Glutamatergic neuron (in vitro differentiated cells): ENCODE measurements at places on chromosomes 1 and 21.

DNA sequence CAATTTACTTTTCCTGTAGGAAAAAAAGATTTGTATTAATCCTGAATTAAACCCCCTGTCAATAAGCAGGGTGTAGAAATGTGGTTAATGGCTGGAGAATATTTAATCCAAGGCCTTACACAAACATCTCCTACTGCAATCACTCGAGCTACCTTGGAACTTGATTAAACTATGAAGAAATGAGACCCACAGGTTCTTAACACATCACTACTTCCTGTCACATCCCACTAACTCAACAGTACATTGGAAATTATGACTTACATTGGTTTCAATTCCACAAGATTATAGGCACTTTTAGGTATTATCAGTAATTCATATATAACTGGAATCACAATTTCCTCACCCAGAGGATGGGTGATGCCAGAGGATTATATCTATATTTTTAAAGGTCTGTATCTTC lies 480.3 kb downstream of the MRPL39 start:
- no peak for DNase-seq

DNA sequence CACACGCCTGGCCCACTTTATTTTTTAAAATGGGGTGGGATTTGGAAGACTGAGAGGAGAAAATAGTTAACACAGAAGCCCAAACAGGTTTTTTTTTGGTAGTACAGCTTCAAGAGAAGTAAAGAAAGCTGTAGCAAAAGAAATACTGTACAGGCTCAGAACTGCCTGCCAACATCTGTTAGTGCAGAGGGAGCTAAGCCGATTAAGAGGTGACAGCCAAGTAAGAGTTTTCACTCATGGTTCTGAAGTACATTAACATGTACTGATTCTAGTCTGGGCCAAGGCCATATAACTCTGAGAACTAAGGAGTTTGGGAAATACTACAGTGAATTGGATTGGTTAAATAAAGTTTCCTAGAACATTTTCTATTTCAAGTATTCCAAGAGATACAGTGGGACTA lies 51.6 kb downstream of the EIF2B3 start:
- DNase-seq: no peak

DNA sequence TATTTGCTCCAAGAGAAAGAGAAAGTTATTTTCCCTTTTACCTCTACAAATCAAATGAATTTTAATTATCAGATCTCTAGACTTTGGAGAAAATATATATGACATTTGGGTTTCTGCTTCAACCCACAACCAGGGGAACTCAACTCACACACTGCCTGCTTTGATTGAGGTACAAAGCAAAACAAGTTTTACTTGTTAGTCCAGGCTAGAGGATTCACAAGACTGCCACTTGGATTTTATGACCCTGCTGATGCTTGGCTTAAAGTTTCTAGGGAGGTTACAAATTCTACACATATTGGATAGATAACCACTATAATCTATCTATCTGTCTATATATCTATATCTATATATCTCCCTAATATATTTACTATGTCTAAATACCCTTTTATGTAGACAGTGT lies 467.3 kb upstream of the RGS18 start:
- no peak for DNase-seq

GRCh38 chr1:108814343-108815125 lies 42.4 kb downstream of the AKNAD1 start:
- DNase-seq: no peak

DNA sequence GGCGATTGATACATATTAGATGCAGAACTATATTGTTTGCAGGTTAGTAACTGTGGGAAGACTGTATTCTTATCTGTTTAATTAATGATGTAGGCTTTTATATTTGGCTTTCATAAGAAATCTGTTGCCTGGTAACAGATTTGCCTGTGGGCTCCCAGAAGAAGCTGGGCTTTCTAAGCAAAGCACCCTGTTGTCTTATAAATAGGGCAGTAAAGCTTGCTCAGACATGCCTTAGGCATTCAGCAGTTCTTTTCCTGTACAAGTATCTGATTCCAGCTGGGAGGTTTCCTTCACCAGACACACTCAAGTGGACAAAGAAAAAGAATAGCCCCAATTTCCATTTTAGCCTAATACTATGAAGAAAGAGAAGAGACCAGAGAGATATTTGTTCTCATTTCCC lies 524.0 kb downstream of the LRRIQ3 start:
- DNase-seq: no peak

DNA sequence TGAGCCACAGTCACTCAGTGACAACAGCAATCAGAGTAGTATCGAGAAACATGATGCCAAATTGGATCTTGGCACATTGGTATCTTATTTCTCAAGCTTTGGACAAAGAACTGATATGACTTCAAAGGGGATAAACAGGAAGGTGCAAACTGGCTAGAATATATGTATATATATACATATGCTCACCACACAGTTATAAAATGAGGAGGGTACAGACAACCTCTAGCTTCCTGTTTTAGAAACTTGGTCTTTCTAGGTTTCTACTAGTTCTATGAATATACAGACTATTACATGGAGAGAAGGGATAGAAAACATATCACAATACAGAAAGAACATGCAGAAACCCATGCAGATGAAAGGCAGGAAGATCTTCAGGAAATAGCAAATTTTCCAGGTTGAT lies 292.1 kb upstream of the SNX7 start:
- DNase-seq: no peak

GRCh38 chr21:42590431-42591131 lies 62.8 kb upstream of the PDE9A start:
- DNase-seq: no peak

GRCh38 chr1:190243056-190243455 lies 234.6 kb downstream of the BRINP3 start:
- DNase-seq: no peak

DNA sequence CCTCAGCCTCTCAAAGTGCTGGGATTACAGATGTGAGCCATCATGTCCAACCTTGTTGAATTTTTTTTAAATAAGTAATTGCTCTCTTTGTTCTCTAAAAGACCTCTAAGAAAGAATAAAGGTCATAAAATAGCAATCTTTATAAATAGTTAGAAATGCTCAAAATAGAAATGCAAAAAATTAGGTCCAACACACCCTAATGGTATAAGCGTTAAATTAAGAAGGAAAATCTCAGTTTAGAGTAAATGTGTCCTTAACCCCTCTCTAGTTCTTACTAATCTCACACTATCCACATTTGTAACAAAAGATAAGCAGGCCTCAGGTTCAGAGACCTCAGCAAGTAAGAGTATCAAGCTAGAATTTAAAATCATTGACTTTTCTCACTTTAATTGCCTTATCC lies 38.3 kb upstream of the GLIS1 start:
- DNase-seq: no peak

GRCh38 chr1:161117759-161118581 lies at the start of the genes NIT1 and PFDN2:
Gene NIT1, plus strand, starts transcription at chr1:161118105. Its CDS starts 72 bp downstream, at chr1:161118177.
Gene PFDN2, minus strand, starts transcription at chr1:161118037. Its CDS starts 11 bp downstream, at chr1:161118026.
- peak; percentile 91 for DNase-seq

DNA sequence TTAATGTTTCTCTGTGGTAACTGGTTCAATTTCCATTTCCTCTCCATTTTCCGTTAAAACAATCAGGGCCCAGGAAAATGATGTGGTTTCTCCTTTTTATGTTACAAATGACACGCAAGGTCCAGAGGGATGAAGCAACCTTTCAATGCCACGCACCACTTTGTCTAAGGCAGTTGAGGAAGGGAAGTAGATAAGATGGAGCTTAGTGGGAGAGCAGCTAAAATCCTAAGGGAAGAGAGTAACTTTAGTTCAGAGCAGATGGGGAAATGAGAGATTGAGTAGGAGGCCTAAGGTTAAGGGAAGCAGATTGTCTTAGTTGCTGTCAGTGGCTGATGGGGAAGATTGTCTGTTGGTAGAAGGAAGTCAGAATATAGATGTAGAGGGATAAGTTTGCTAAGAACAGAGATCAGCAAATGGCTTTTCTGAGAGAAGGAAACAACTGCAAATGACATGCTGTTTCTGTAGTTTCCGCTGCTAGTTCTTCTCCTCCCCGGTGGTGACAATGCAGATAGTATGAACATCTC lies 660 bp downstream of the CD1C start:
- DNase-seq: no peak

GRCh38 chr1:3944578-3945125 lies 44.6 kb upstream of the C1orf174 start:
- no peak for DNase-seq

- peak; percentile 28 for DNase-seq
Measured at GRCh38 chr1:60911966-60912697, 170.2 kb upstream of the NFIA start.

GRCh38 chr1:229437443-229437842 lies 3.5 kb upstream of the ACTA1 start:
- DNase-seq: no peak
